Tongue (tissue), 3 donors: ENCODE measurements at places on chromosomes 3 and 15. TPM values are rescaled to one million over a fixed set of nuclear protein-coding genes. Genes with fewer than 3 reads are reported as not detected.

The WDR76 gene
- 11.7 TPM for total RNA-seq

The SLC30A4 gene
- total RNA-seq, result 14.5 TPM

The SLC51A gene
- total RNA-seq, result not detected

The SLC2A2 gene
- not detected for total RNA-seq

The BNC1 gene
- total RNA-seq, result 2.8 TPM

The TNFAIP8L3 gene
- 6.5 TPM for total RNA-seq

The NRROS gene
- total RNA-seq, result 3.9 TPM

The GOLGA8T gene
- total RNA-seq, result not detected

The GPR15 gene
- not detected for total RNA-seq

The RRP9 gene
- 9.3 TPM for total RNA-seq

The GOLGA8G gene
- total RNA-seq, result not detected

The PLCB2 gene
- 8.7 TPM for total RNA-seq

The KAT2B gene
- 32.3 TPM for total RNA-seq
